CD4-positive, alpha-beta T cell treated with Interferon gamma for 1 hour (primary cell): ENCODE measurements at places on chromosomes 5 and 9.

DNA sequence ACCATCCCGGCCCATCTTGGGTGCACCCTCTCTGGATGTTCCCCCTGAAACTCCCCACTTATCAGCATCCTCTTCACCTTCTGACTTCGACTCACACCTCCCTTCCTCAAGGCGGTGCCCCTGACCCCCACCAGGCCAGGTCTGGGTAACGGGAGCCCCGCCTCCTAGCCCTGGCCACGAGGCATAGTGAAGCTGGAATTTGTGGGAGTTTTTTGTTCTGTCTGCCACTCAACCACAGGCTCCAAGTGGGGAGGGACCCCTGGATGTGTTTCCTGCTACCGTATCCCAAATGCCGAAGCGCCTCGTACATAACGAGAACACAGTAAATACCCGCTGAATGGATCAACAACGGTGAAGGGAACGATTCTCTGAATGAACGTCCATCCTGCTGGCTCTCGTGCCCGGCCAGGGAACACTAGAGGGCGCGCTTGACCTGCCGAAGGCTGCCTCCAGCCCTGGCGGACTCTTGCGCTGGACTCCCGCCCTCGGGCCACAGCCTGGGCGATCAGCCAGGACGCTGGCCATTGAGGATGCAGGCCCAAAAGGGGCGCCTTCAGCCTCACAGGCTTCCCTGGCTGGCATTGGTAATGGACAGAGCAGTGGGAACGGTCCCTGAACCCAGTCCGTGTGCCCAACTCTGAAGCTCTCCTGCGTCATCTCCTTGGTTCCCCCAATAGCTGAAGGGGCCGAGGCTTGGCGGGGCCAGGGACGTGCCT lies 47.3 kb upstream of the PHYKPL start:
- DNase-seq = peak; percentile 47

DNA sequence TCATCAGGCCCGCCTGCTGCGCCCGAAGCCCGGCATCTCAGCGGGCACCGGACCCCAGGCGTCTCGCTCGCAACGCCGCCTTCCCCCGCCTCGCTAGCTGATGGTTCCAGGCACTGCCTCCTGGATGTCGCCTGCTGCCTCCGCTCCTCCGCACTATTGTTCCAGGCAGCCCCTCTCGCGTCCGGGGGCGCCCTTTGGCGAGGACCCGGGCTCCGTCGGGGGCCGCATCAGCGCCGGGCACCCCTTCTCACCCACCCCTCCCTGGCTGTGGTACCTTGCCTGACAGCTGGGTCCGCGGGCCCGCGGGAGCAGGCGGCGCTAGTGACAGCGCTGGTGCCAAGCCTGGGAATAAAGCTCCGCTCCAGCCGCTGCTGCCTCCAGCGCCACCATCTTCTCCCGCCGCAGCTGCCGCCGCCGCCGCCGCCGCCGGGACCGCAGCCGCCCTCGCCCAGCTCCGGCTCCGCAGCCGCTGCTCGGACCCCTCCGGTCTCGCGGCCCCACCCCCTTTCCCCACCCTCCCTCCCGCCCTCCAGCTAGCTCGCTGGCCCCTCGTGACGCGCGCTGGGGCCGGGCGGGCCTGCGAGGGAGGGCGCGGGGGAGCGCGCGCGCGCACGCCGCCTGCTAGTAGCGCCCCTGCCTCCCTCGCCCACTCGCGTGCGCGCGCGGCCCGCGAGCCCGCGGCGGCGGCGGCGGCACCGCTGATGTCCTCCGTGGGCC lies at the start of gene APBA1:
APBA1 (minus strand) TSS at position 493 of the 717 bp plus-strand sequence.
- peak; percentile 50 for DNase-seq

GRCh38 chr9:75812141-75812540 lies 78.3 kb upstream of the PCSK5 start:
- no peak for DNase-seq

DNA sequence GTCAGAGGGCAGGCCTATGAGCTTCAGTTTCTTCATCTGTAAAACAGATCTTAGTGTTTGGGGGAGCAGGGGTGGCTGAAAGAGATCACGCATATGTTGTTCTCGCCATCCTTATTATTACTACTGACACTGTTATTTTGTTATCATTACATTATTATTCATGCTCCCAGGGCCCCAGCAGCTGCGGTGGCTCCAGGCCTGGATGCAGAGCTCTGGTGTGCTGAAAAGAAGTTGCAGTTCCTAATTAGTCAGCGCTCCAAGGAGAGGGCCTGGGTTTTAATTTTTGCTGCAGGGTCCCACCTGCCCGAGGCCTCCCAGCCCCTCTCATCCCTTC lies 19.5 kb downstream of the CXXC5 start:
- DNase-seq = no peak

DNA sequence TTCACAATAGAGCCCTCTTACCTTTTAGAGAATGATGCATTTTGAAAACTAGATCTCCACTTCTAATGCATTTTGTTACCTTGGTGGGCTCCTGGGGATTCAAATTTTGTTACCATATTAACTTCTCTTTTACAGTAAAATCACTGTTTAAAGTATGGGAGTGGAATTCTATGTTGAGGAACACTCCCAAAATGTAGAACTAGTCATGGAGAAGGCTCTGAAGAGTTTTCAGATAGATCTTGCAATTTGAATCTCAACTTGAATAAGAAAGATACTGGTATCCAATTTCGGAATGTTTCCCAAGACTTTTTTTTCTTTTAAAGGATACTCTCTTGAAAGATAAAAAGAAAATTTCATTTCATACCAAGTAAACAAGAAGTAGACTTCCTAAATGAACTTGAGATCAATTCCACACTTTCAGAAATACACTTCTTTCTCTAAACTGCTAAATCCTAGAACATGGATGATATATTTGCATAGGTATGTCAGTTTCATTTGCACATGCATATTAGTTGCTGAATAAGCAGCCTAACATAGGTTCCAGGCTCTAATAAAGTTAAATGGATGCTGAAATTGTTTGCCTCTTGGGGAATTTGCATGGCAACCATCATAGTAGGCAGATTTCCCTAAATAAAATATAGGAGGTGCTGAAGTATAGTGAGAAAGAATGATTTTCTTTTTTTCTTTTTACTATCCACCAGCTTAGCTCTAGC lies 205.4 kb downstream of the ADAMTS6 start:
- DNase-seq = no peak

DNA sequence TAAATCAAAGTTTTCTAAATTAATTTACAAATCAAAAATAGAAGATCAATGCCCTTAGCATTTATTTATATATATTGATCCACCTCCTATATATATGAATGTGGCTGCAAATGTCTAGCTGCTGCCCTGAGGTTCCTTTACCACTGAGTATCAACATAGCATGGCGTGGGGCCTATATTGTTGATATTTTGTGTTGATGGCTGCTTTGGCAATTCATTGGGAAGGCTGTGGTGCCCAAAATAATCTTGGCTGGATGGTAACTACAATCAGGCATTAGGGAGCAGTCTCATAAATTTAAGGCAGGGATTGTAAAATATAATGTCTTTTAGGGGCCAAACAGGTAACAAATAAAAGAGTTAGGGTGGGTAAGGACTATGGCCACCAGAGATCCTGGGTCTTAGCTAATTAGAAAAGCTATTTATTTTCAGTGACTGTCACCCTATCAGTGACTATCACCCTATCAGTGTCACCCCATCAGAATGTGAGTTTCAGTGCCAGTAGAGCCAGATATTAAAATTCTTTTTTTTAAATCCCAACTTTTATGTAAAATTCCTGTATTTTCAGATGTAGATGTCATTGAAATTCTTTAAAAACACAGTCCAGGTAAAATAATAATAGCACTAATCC lies 190.7 kb upstream of the PCSK5 start:
- no peak for DNase-seq

- DNase-seq = no peak
Measured at GRCh38 chr9:136720251-136720897, 8.0 kb downstream of the DIPK1B start.

DNA sequence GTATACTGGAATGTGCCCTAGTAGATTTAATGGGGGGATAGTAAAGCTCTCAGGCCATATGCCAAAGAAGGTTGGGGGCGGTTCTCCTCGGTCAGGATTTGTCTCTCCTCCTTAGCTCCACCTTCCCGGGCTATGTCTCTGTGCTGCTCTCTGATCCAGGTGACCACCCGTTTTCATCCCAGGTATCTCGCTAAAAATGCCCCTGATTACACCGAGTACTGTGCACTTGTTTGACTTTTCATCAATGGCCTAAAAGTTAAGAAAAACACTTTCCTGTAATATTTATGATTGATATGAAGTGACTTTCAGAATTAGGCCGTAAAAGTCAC lies 724 bp downstream of the NDUFS6 start:
- DNase-seq = no peak

DNA sequence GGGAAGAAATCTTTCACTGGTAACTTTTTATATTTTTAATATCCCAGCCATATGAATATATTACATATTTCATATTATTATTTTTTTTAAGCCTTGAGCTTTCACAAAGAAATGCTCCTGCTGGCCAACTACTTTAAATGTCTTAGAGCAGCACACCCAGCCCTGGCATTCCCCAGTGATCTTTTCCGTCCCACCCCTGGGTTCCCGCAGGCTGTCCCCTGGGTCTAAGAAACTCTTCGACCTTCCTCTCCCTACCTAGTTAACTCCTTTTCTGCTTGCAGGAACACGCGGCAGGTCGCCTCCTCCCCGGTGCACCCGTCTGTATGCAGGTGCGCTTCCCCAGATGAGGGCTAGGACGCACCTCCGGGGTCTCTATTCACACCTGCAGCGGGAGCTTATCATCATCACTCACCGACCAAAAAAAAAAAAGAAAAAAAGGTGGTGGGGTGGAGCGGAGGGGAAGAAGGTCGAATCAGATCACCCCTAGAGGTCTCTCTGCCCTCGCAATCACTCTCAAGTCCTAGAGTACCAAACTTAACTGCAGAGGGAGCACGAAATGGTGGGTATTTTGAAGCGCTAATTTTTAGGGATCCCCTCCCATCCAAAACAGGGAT lies 696 bp downstream of the ZFP62 start:
- DNase-seq = peak; percentile 65

DNA sequence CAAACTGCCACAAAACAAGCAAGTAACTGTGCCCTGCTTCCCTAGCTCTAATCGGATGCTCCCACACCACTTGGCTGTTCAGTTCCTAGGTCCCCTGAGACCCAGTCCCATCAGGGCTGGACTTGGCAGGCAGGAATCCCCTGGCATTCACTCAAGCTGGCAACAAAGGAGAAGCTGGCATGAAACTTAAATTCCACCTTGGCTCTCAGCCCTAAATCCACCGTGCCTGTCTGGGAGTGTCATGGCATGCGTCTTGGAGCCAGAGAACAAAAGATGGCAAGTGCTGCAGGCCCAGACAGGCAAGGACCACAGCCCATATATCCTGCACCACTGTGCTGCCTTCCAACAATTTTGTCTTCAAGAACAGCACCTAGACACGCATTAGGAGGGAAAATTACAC lies 38.2 kb downstream of the ETF1 start:
- no peak for DNase-seq

- DNase-seq = no peak
Measured at GRCh38 chr5:143536364-143536763, 132.9 kb upstream of the NR3C1 start.

GRCh38 chr5:160353379-160353778 lies 17.0 kb downstream of the C1QTNF2 start:
- DNase-seq = no peak
